ENCODE measurements at places on chromosomes 7 and 10.

- no peak for DNase-seq
Observed at GRCh38 chr7:130149281-130150139, 55.7 kb downstream of the TMEM209 start.

DNA sequence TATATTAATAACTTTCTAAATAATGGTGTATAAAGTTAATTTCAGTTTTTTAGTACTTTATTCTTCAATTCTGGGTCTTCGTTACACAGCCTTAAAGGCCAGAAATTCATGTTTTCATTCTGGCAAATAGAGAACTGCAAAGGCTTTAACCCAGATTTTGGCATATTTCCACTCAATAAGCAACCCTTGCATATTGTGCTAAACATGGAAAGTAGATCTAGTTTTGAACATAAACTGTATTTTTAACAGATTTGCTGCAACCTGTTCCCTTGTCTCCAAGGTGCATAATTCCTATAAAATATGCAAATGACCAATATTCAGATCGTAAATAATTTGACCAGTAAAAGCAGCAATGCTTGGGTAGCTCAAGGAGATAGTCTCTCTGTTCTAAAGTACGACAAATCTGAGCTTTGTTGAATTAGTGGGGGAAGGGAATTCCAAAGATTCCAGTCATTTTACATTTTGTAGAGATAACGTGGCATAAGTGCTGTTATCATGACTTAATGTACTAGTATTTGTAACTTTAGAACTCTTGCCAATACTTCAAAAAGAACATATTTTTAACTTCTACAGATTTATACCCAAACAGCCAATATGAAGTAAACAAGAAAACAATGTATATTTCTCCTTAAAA is 46.4 kb upstream of the RSBN1L start:
- DNase-seq = no peak

GRCh38 chr10:63267414-63268148 is 134.5 kb downstream of the NRBF2 start:
- DNase-seq = no peak

DNA sequence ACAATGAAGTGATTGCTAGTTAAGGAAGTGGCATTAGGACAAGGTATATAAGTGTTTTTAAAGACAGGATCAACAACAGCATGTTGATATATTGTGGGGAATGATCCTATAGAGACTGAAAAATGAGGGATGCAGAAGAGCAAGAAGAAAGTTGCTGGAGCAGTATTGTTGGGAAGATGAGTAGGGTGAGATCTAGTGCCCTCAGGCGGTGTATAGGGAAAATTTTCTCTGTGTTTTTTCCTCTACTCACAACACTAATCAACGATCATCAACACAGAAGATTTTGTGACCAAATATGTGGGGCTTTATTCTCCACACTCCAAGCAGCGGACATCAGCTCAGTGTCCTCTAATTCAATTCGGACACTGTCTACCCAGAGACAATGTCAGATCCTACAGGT is 9.6 kb upstream of the PTTG1IP2 start:
- DNase-seq = no peak

DNA sequence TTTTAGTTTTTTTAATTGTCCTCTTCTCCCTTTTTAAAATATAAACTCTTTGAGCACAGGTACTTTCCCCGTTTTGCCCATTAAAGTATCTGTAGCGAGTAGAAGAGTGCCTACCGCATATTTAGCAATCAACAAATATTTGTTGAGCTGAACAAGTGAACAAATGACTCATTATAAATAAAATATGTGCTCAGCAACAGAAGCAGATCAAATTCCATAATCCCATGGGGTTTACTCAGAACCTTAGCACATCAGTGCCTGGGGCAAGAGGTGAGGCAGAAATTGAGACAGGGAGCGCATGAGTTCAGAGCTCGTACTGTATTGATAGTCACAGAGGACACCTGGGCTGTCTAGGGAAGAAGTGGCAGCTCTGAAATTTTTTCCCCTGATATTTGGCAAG is 161.0 kb downstream of the SEM1 start:
- no peak for DNase-seq

DNA sequence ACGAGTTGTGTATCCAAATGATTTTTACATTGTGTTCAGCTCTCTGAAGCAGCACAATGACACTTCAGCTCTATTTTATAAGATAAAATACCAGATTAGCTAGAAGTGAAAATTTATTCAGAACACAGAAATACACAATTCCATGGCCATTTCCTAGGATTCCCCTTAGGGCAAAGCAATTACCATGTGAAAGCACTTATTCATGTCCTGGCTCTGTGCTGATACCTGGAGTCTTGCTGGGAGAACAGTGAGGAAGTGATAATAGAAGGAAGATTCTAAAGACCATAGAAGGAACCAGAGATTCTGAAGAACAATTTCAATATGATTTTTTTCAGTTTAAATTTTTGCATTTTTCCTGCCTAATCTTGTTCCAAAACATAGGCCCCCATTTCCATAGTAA is 657.4 kb upstream of the ZWINT start:
- no peak for DNase-seq

DNA sequence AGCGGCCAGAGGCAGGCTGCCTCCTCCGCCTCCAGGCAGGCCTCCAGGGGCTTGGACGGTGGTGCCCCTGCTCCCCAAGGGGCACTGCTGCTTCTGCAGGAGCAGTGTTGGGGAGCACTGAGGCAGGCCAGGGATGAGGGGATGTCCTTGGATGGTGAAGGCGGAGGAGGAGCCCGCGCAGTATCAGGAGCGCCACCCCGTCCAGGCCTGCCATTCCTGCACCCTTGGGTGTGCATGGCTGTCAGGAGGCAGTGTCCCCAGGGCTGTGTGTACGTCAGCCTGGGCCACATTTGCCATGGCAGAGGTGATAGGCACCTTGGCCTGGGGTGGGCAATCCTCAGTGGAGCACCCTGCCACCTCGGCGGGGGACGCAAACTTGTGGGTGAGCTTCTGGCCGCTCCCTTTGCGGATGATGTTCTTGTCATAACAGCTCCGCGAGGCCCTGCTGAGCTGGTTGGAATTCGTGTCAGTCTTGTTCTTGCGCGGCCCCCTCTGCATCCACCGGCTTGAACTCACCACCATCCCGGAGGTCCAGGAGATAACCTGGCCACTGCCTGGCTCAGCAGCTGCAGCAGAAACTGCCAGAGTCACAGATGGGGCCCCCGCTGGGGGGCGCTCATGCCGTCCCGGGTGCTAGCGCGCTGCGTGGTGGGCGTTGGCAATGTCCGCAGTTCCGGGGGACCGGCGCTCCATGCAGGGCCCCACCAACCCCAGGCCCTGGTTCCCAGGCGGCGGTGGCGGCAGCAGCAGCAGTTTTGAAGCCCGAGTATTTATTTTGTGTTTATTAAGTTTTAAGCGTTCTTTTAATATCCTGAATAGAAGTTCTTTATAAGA is 182.3 kb upstream of the ADCY1 start:
- no peak for DNase-seq
